ENCODE measurements at places on chromosomes 13 and 19. TPM values are rescaled to one million over a fixed set of nuclear protein-coding genes. Genes with fewer than 3 reads are reported as not detected.

Gene ERVK3-1
- polyA plus RNA-seq: 141 TPM

Gene PROZ
- not detected for polyA plus RNA-seq

Gene ADGRL1
- 22.2 TPM for polyA plus RNA-seq

Gene FCAR
- polyA plus RNA-seq: not detected

Gene OR10H1
- not detected for polyA plus RNA-seq

Gene CRYL1
- 13.7 TPM for polyA plus RNA-seq

Gene KLK15
- polyA plus RNA-seq: not detected

Gene KLF2
- 0.15 TPM for polyA plus RNA-seq

Gene FFAR3
- polyA plus RNA-seq: not detected

Gene ZNF486
- polyA plus RNA-seq: 1.9 TPM

Gene ZNF723
- polyA plus RNA-seq: not detected

Gene NUP62
- polyA plus RNA-seq: 24.9 TPM

Gene IGSF23
- not detected for polyA plus RNA-seq

Gene RNF225
- not detected for polyA plus RNA-seq

Gene LIM2
- not detected for polyA plus RNA-seq

All from neural cell (in vitro differentiated cells).